CD4-positive, alpha-beta T cell treated with Interleukin-2 at 100 ng/mL for 4 hours (primary cell): ENCODE measurements at places on chromosomes 3 and 15.
A peak's percentile ranks its signal among the peaks of the same experiment; 100 is the strongest.

- DNase-seq, result no peak
Measured at GRCh38 chr3:30040126-30040525, 566.3 kb upstream of the TGFBR2 start.

- no peak for DNase-seq
Measured at GRCh38 chr3:113142476-113142875, 68.9 kb upstream of the BOC start.

- DNase-seq, result peak; percentile 4
Measured at GRCh38 chr3:16482194-16482769, 31.2 kb downstream of the RFTN1 start.

GRCh38 chr15:47588958-47589357 is 128.3 kb upstream of the SEMA6D start:
- no peak for DNase-seq

DNA sequence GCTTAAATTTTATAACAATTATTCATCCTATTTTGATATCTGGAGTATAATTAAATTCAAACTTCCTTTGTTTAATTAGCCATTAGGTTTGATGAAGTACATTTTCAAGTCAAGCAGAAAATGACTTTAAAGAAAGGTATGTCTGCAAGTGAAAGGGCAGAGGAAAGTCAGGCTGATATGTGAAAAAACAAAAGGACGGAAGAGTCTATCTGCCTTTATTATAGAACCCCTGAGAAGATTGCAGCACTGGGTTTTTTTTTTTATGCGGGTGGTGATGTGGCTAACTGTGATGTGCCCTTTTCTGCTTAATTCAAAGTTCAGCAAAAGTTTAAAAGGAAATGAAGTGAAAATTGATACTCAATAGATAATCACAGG is 83.2 kb downstream of the COL8A1 start:
- no peak for DNase-seq

- DNase-seq, result peak; percentile 23
Measured at GRCh38 chr3:31695280-31696008, 162.7 kb downstream of the STT3B start.

- no peak for DNase-seq
Measured at GRCh38 chr15:31467361-31467760, 140.7 kb downstream of the KLF13 start.

DNA sequence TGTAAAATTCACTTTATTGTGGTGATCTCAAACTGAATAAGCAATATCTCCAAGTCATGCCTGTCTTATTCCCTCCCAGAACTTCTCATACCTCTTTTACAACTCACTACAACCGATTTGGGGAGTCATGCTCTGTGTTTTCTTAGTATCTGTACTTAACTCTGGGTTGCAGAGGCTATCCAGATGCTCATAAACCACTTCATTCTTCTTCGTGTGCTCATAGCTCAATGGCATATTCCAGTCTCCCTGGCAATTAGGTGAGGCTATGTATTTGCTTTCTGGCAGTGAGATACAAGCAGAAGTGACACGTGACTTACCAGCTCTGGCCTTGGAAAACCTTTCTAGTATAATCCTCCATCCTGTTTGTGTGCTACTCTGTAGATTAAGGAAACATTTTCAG is 360.9 kb downstream of the ZNF385D start:
- DNase-seq, result no peak

DNA sequence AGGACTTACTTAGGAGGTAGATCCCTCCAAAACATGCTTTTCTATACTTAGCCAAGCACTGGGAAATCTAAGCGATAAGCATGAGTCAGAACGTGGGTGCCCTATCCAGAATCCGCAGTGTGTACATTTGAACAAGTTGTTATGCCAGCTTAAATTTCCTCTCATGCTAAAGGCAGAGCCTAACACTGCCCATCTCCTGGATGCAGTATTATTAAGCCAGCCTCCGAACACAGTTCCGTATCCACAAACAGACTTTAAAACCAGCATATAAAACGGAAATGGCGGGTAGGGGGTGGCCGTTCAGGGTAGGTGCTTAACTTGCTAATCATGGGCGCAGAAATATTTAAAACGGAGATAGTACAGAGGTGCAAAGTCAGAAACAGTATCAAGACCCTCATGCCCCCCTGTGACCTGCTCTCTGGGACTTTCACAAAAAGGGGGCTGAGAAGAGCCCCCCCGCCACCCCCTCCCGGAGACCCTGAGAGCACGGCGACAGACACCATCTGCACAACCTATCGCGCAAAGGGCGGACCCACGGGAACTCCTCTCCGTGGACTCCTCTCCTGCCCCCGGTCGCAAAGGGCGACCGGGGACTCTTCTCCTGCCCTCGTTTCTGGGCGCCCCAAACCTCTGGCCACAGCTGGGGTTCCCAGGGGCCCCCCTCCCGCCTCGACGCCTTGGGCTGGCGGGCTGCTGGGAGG is 889 bp upstream of the LRRIQ4 start:
- DNase-seq, result no peak

DNA sequence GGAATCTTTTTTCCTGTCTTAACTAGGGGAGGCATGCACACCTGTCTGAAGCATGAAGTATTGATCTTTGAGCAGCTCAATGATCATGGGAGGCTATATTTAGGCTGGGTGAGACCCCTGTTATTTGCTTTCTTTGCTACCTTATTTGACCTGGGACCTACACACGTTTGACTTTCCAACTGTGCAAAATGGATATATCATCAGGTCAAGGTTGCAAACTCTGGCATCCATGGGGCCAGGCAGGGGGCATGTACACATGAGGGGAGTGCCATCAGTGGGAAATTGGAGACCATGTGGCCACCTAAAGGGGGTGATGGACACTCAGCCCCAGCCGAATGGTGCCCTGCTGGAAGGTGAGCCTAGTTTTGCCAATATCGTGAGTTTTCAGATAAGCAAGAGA is 174.2 kb downstream of the FEZF2 start:
- no peak for DNase-seq

GRCh38 chr3:35739181-35739809 is 100.0 kb downstream of the ARPP21 start:
- no peak for DNase-seq

DNA sequence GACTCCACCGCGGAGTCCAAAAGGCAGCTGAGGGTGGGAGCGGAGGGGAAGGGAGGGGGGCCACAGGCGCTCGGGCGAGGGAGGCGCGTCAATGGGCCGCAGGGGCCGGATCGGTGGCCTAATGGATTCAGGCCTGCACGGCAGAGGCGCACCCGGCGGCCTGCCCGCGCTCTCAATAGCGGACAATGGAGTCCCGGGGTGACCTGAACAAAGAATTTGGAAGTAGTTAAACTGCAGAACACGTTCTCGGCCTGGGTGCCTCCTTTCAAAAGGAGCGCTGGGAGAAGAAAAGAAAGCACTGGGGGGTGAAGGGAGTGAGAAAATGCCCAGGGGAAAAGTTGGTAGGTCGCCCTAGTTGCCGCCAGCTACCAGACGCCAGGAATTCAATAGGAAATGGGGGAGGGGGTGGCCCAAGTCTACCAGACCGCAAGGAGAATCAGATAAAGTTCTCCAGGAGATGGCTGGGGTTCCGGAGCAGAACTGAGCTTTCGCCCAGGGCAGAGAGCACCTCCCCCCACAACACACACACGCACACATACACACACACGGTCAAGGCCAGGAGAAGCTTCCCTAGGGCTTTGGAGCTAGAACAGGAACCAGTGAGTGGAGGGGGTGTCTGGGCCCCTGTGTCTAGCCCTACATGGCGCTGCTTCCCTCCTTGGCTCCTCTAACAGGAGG is 25.8 kb upstream of the POLG start:
- DNase-seq, result no peak

GRCh38 chr15:63122002-63122875 is 578 bp downstream of the LACTB start:
- DNase-seq, result peak; percentile 78

GRCh38 chr15:36614016-36614415 is 34.6 kb downstream of the CDIN1 start:
- no peak for DNase-seq

DNA sequence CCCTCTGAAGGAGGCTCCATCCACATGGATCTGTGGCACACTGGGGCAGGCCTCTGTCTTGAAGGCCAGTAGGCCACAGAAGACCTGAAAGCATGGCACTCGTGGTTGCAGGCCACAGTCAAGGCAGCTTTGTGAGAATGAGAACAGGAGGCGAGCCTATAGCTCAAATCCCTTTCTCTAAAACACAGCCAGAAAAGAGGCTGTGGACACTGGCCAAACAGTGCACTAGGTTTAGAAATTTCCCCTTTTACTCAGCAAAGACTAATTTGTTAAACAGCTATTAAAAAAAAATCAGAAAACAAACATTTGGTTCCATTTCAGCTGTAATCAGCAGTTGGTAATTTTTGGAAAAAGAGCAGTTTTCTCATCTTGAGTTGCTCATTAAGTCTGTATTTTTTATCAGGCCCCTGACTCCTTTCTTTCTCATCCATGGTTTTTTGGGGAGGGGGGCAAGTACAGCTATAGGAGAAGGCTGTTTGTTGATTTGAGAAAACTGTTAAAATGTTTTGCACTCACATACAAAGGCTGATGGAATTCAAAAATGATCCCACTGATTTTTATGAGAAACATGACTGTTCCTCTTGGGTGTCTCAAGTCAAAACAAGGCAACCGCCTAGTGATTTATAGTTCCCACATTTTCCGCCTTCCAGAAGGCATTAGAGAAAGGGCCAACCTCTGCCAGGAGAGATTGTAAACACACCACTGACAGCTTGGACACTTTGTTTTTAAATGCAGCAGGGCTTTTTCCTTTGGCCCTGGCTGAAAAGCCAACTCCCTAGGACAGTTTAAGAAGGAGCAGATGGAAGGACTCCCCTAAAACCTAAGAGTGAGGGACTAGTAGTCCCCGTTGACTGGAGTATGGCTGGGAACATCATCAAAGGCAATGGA is 28.1 kb downstream of the PARP16 start:
- no peak for DNase-seq

- no peak for DNase-seq
Measured at GRCh38 chr3:99199021-99199420, 297.5 kb upstream of the DCBLD2 start.
